Mesendoderm (in vitro differentiated cells): ENCODE measurements at places on chromosomes 7 and 10.
A peak's percentile ranks its signal among the peaks of the same experiment; 100 is the strongest.

GRCh38 chr7:28104811-28105210 lies 75.8 kb downstream of the JAZF1 start:
- no peak for DNase-seq

DNA sequence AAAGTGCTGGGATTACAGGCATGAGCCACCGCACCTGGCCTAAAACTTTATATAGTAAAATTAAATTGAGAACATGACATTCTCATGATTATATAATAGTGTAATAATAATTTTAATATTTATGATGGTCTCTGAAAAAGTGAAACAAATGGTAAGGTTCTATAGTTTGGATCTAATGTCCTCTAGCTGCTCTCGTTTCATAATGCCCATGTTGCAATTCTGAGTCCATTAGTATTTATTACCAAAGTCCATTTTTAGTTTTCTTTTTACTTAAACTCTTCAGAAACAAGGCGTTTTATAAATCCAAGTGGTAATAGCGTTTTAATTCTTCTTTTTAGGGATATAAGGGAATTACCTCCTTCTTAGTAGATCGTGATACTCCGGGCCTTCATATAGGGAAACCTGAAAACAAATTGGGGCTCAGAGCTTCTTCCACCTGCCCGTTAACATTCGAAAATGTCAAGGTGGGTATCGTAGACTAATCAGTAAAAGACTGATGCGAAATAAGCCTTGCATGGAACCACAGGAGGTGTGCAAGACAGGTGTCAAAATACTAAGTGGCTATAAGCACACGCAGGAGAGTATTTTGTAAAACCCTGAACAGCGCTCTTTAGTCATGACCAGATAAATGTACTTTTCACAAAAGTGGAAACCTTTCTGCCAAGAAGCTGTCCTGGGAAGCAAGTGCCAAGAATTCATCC lies 34.1 kb downstream of the ACADSB start:
- no peak for DNase-seq

DNA sequence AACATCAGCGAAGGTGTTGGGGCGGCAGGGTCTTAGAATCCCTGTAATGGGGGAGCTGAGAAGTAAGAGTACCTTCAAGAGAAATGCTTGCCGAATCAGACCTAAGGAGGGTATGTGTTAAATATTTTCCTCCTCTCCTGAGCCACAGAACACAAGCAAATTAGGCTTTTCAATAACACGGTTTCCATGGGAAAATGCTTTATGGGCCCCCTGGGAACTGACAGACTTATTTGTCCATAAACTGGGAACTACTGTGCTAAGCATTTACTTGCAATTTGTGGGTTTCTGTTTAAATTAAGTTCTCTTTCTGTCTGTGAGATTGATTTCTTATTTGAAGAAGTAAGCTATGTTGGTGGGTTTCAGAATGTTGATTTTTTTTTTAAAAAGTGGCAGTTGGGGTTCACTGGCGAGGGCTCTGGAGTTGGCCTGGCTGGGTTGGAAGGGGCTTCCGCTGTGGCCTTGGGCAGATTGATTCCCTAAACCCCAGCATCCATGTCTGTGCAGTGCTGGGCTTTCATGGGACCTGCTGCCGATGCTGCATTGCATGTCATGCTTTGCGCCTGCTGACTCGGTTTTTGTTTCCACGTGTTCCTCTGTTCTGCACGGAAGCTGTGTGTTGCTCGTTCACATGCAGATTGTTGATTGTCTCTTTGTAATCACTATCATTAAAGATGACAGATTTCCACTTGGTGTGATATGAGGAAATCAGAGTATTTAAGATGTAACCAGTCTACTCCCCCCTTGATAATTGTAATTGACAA lies 7.2 kb downstream of the RBM17 start:
- DNase-seq: no peak

GRCh38 chr7:90645784-90646183 lies 49.7 kb downstream of the CDK14 start:
- peak; percentile 25 for DNase-seq

DNA sequence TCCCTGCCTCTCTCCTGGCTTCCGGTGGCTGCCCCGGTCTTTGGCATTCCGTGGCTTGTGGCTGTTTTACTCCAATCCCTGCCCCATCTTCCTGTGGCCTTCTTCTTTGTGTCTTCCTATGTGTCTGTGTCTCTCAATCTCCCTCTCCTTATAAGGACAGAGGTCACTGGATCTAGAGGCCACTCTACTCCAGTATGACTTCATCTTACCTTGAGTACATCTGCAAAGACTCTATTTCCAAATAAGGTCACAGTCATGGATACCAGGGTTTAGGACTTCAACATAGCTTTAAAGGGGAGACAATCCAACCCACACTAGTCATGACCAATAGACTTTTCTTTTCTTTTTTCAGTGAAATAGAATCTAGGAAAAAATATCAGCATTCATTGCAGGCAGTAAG lies 153.3 kb upstream of the INSYN2A start:
- DNase-seq: peak; percentile 46

- no peak for DNase-seq
These were observed 157.6 kb upstream of the SEMA3E start for GRCh38 chr7:83806538-83806937.

- DNase-seq: no peak
These were observed 472.2 kb downstream of the ARL4A start for GRCh38 chr7:13159467-13160184.

- no peak for DNase-seq
These were observed 33.8 kb downstream of the WIPI2 start for GRCh38 chr7:5223646-5224340.

DNA sequence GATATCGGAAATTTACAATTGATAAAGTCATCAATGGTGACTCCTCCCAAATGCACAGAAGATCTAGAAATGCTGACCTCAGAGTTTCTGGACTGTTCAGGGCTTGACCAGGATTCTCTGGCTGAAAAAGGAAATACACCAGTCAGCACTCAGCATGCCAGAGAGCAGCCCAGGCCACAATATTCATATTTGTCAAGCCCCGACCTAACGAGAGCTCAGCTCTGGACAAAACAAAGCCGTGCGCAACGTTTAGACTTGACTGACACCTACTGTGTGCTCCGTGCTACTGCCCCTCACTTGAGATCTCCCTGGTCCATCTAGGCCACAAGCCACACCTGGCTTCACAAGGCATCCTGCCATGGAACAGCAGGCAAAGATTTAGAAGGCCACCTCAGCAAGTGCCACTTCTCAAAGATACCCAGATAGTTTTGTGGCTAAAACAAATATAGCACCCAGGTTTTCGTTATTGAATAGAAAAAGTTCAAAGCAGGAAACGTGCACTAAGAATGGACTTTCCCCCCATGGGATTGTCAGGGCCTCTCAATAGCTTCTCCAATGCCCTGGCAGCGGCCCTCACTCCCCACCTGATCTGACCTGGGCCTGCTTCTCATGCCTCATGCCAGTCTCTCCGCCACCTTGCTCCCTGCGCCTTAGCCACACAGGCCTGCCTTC lies 218.3 kb downstream of the FAM107B start:
- DNase-seq: peak; percentile 71

- no peak for DNase-seq
These were observed 67.1 kb upstream of the DUSP5 start for GRCh38 chr10:110430340-110431273.

DNA sequence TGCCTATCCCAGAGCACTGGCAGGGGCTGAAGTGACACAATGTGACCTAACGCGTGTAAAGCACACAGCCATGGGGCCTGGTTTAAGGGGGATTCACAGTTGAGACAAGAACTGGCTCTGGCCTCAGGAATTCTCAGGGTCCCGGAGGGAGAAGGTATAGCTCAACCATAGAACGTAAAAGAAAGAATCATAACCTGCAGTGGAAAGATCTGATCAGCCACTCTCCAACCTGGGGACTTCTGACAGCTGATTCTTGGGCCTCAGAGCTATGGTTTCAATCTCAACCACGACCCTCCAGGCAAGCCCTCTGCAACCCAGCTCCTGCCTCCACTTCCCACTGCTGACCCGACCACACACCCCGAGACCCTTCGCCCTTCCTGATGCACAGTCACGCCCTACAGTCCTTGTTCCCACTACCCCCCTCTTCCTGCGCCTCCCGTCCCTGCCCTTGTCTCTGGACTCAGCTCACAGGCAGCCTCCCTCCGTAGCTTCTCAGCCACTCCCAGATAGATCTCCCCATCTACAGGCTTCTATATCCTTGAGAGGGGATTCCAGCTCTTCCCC lies 245.2 kb downstream of the BUB3 start:
- no peak for DNase-seq

GRCh38 chr10:84267503-84268126 lies 22.8 kb downstream of the RGR start:
- DNase-seq: peak; percentile 78

- DNase-seq: no peak
These were observed 137.3 kb downstream of the ELMO1 start for GRCh38 chr7:37311355-37311754.

DNA sequence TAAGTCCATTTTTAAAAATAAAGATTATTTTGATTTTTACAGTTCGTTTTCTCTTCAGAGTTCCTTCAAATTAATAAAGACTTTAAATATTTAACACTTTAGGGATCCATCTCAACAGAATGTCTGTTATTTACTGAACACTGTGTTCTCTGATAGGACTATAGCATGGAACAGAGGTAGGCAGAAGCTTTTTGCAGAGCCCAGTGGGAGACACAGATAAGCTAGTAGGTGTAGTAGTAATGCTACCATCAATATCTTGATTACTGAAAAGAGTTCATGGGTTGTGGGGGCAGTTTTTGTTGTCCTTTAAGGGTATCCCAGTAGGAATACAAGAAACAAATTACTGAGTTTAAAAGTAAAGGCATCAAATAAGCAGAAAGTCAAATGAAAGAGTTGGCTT lies 140.5 kb downstream of the HBP1 start:
- DNase-seq: no peak

GRCh38 chr7:104962781-104963180 lies 51.2 kb upstream of the KMT2E start:
- no peak for DNase-seq

- DNase-seq: no peak
These were observed 48.3 kb upstream of the FMC1 start for GRCh38 chr7:139292821-139293220.

GRCh38 chr7:149683898-149684297 lies 89.5 kb downstream of the ZNF467 start:
- no peak for DNase-seq

DNA sequence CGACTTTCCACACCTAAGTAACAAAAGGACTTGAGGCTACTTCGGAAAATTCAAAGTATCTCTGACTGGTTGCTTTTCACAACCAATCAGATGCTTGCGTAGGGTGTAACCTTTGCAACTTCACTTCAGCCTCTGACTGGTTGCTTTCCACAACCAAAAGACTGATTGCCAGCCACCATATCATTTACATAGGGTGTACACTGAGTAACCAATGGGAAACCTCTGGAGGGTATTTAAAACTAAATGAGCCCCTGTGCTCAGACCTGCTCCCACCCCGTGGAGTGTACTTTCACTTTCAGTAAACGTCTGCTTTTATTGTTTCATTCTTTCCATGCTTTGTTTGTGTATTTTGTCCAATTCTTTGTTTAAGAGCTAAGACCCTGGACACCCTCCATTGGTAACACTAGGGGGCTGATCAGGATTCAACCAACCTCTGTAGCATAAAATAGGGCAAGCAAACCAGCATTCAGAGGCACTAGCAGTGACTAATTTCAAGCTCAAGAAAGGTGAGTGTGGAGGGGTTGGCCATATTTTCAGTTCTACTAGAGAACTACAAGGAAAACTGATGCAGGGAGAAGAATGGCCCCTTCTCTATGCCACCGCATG lies 390.8 kb downstream of the POM121L12 start:
- DNase-seq: no peak

DNA sequence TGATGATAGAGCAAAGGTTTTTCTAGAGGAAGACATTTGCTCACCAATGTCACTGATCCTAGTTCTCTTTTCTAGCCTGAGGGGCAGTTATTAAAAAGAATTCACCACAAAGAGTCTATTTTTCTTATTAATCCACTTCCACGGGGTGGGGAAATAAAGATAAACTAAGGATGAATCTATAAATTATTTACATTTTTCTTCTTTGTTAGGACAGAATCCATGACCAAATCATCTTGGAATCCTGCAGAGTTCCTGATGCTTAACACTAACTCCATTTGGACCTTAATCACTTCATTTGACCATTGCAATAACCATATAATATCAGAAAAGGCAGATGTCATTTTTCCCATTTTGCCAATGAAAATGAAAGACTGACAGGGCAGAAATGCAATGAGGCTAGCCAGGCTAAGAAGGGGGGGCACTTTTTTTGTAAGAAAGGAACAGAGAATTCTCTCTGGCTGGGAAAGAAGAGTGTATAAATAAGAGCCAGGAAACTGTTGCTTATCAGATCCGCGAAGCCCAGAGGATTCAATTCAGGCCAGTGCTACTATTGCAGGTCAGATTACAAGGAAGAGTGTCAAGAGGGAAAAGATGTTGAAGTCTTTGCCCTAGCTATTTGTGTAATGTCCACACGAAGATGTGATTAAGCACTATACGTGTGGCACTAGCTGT lies 433.2 kb downstream of the TNS3 start:
- DNase-seq: peak; percentile 3

- peak; percentile 99 for DNase-seq
These were observed 24.1 kb downstream of the PDLIM1 start for GRCh38 chr10:95266674-95267095.

GRCh38 chr10:25678666-25679065 lies 255.4 kb upstream of the MYO3A start:
- DNase-seq: no peak
